HT-29 (cell line): ENCODE measurements at places on chromosomes 1 and 21. TPM values are rescaled to one million over a fixed set of nuclear protein-coding genes. Genes with fewer than 3 reads are reported as not detected.
A peak's percentile ranks its signal among the peaks of the same experiment; 100 is the strongest.

Gene PLXNA2
- 21.1 and 25.5 TPM in 2 replicates for total RNA-seq

Gene HPDL
- 101 and 113 TPM in 2 replicates for total RNA-seq

Gene ERG
- total RNA-seq = not detected in 2 replicates

Gene PRKAA2
- total RNA-seq = not detected in 2 replicates

Gene ADGRB2
- total RNA-seq = 1.2 and 2.2 TPM in 2 replicates

Gene LCE1B
- not detected in 2 replicates for total RNA-seq

Gene FLG
- total RNA-seq = 0.03 TPM in 1 of 2 replicates, not detected in the other

- DNase-seq = no peak
These were observed 63.1 kb upstream of the CNN3 start for GRCh38 chr1:94989911-94990473.

DNA sequence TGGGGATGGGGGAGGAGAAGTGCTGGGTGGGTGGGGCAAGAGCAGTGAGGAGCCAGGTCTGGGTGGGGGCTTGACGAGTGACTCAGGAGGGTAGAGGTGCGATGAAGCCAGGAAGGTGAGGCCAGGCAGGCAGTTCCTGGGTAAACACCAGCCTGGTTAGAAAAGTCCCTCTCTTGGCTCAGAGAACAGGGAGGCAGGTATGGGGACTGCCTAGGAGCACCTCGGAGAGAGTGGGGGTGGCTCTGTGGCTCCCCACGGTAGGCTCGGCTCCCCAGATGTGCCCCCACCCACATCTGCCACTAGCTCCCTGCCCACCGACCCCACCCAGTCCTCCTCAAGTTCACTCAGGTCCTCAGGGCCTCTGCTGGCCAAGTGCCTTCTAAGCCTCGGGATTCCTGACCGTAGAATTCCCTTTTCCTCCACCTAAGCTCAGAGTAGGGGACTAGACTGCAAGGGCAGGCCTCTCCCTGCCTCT lies 1.2 kb downstream of the HSPG2 start:
- DNase-seq = peak; percentile 70

GRCh38 chr1:112296908-112297307 lies 99.1 kb upstream of the CTTNBP2NL start:
- no peak for DNase-seq

DNA sequence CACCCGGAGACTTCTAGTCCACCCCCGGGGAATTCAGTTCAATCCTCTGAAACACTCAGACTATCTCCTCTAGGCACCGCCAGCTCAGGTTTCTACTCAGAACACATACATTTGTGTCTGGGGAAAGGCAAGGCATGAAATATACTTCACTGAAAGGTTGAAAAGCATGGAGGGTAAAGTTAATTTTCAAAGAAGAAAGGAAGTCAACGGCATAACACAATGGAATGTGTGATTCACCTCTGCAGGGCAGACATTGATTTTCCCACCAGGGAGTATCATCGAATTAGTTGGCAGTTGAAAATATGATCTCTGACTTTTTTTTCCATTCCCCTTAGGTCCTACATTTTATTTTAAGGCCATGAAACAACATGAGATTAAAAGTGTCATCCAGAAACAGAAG lies 669.4 kb downstream of the SMYD3 start:
- no peak for DNase-seq

DNA sequence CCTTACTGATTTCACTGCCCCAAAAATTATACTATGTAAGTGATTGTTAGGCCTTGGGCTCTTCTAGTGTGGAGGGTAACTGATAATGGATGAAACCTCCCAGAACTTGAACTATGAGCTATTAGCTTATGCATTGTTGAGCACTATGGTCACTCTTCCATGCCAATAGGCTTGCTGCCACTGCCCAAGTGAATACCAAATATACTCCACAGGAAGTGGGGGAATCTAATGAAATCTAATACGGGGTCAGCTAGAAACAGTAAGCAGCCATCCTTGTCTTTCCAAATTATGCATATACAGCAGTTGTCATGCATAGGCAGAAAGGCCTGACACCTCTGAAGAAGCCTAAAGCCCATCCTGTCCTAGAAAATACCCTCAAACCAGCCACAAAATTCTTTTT lies 198.7 kb upstream of the PTBP2 start:
- no peak for DNase-seq

DNA sequence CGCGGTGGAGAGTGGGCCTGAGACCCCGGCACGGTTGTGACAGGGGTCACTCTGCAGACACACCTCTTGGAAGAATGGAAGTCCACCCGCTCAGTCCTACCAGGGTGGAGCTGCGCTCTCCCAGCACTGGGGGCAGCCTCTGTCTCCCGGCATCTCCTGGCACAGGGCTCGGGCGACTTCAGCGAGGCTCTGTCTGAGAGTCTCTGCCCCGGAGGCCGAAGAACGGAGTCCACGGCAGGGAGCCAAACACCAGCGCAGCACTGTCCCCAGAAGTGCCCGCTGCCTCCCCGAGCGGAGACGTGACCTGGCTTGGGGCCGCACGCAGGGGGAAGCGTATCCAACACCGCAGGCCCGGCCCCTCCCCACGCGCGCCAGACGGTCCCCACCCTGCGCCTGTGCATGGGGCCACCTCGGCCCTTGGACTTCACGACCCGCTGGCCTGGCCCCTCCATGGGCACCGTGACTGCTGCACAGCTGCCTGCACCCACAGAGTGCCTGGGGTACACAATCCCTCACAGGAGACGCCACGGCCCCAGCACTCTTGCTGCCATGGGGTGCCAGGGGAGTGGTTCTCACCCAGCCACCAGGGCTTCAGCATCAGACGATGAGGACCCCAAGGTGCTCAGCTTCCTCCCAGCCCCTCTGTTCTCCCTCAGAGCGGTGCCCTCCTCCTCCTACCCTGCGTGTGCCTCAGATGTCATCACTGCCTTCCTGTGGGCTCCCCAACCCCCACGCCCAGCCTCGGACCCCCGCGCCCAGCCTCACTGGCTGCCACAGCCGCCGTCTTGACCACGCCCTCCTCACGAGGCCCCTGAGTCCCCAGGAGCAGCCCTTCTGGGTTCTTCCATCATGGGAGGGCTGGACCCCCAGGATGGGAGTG lies 14.9 kb upstream of the RNF223 start:
- DNase-seq = no peak

DNA sequence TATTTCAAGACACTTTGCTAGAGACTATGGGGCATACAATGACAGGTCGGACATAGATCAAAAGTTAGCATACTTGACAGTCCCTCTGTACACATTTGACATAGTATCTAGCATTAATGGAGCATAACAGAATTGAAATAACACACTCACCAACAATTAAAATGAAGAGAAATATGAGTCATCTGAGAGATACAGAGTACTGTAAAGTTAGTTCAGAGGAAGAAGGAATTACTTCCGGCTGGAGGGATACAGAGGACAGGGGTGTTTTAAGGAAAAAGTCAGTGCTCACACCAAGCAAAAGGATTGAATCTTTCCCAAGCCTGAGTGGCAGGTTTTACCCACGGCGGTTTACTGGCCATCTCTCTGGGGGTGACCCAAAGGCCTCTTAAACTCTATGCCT lies 2.4 kb downstream of the ZMYND12 start:
- no peak for DNase-seq

- DNase-seq = no peak
These were observed 125.4 kb downstream of the SIK1 start for GRCh38 chr21:43301409-43302061.

- no peak for DNase-seq
These were observed 1745.3 kb downstream of the MRPL39 start for GRCh38 chr21:23861911-23862504.

DNA sequence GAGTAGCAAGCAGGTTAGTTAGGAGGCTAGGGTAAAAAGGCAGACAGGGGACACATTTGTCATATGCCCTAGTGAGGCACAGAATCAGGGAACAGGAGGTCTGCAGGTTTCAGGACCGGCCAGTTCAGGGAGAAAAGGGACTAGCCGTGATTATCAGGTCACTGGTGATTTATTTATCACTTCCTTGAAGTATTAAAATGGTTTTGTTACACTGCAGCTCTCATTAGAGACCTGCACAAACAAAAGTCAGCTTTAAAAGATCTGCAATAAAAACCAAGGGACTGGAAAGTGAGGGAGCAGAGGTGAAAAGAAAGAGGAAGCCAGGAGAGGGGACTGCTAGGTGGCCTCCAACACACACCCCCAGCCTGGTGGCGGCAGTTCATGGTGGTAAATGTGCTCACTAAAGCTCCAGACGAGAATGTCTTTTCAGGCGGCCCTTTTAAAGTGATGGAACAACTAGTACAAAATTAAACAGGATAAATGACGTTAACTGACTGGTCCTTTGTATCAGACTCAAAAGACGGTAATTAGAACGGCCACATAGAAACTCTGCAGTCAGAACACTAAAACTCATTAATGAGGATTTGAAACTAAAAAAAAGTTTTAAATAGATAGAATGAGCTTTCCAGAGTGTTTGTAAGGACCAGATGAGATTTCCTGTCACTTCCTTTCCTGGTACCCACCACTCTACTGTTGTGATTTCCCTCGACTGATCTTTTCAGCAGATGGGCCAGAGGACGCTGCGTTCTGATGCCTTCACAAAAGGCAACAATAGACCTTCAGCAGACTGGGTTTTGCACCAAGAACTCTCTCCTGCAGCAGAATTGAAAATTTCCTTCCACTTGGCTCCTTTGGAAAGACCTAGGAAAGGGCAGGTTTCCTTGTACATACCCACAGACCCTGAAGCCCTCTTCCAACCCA lies 136.8 kb downstream of the NTPCR start:
- no peak for DNase-seq

GRCh38 chr1:211632117-211632807 lies 43.2 kb downstream of the NEK2 start:
- DNase-seq = no peak

DNA sequence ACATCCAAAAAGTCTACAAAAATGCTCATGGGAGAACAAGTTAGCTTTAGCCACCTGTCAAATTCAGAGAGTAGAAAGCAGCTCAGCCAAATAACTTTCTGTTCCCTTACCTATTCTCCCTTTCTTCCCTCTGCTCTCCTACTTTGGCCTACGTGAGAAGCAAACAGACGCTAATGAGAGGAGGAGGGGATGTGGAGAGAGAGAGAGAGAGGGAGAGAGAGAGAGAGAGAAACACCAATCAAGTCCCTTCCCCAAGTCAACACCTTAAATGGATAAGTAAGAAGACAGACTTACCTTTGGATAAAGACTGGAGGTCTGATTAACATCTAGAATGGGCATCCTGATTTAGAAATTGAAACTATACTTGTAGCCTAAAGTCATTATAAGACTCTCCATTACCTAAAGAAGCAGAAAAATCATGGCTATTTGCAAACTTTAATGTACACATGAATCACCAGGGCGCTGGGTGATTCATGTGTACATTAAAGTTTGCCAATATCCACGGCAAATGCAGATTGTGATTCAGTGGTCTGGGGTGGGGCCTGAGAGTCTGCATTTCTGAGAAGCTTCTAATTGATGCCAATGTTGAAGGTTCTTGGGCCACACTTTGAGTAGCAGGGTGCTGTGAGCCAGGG lies 13.1 kb upstream of the DUSP12 start:
- peak; percentile 53 for DNase-seq

GRCh38 chr1:75991497-75992114 lies 59.4 kb upstream of the ASB17 start:
- peak; percentile 87 for DNase-seq

GRCh38 chr1:154104433-154105082 lies 50.3 kb downstream of the NUP210L start:
- DNase-seq = peak; percentile 57

GRCh38 chr1:231240531-231240882 lies 505 bp upstream of the GNPAT start:
- DNase-seq = no peak

- DNase-seq = peak; percentile 99
These were observed at the start of gene DCDC2B for GRCh38 chr1:32208891-32209328. Gene DCDC2B (plus strand): TSS chr1:32209089. CDS start chr1:32209094, 5 bp downstream.

GRCh38 chr1:19877821-19878636 lies 4.2 kb upstream of the OTUD3 start:
- peak; percentile 21 for DNase-seq

- no peak for DNase-seq
These were observed 30.8 kb downstream of the ELAVL4 start for GRCh38 chr1:50139339-50140181.

- peak; percentile 57 for DNase-seq
These were observed 1.4 kb downstream of the EIF4G3 start for GRCh38 chr1:21175324-21175669.

DNA sequence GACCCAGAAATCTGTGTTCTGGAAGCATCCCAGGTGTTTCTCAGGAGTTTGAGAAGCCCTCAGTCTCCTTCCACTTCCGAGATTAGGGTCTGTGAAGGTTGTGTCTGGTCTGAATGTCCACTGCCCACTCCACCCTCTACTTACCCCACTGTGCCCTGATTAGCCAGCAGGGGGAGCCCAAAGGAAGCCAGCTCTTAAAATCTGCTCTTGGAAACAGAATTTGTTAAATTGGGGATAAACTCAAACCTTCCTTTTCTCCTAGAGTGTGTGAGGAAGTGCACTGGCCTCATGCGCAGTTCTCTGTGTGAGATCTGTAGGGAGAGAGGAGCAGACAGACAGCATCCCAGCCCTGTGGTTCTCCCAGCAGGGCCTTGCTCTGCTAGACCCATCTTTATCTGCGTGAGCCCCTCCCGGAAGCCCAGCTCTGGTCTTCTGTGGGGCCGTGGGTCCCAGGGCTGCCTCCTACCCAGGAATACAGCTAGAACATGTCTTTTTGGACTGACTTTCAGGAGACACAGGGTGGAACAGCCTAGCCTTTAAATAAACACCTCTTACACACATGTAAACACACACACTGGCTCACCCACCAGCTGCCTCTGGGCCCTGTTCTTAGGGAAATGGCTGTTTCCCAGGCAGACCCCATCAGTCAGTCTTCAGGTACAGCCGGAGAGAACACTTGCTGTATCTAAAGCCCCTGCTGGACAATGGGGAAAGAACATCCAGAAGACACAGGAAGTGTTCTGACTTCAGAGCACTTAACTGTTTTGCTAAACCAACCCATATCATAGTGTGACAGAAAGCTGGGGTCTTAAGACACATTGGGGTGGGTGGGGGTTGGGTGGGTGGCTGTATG lies 52.2 kb downstream of the SMYD2 start:
- DNase-seq = peak; percentile 70

- DNase-seq = no peak
These were observed 12.9 kb downstream of the CENPF start for GRCh38 chr1:214615871-214616270.

- no peak for DNase-seq
These were observed 8.1 kb upstream of the ADCY10 start for GRCh38 chr1:167922023-167922422.
